ENCODE measurements at places on chromosomes 7 and 10. TPM values are rescaled to one million over a fixed set of nuclear protein-coding genes. Genes with fewer than 3 reads are reported as not detected.

DNA sequence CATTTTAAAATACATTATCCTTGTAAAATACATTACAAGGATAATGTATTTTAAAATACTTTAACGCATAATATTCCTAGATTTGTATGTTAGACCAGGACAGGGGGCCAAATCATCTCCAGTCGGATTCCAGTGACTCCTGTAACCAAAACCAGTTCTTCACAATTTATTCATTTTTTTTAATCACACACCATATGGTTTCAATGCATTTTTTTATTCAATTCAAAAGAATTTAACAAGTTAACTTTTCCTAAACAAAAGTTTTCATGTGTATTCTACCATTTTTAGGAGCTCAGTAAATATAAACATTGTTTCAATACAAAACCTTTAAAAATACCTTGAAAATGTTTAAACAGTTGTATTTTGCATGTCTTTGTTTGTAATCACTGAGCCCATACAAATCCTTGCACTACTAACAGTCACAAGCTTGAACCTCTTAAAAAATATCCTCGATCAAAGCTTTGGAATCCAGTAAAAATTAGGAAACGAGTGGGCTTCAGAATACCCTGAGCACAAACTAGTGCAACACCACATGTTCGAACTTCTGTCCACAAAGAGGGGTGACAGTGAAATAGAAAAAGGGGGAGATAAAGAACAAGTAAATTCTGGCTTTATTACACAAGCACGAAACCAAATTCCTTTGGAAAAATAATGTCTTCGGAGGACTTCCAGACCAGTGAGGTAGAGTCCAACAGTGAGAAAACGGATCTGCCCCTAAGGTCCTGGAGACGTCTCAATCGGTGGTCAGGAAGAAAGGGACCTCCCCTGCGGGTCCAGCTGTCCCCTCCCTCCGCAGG, 1.6 kb downstream of the CCDC71L start:
- DNase-seq, result peak; percentile 7

- DNase-seq, result peak; percentile 60
Observed at GRCh38 chr7:120586571-120586970, 271.4 kb downstream of the TSPAN12 start.

The DGKI gene
- 1.6 TPM for polyA plus RNA-seq

The ZNF282 gene
- 25.2 TPM for polyA plus RNA-seq

The LLCFC1 gene
- 1.5 TPM for polyA plus RNA-seq
